NCI-H1105 treated with DMSO at 0.1 percent for 48 hours (cell line): ENCODE measurements at places on chromosomes 7 and 10.
A peak's percentile ranks its signal among the peaks of the same experiment; 100 is the strongest.

DNA sequence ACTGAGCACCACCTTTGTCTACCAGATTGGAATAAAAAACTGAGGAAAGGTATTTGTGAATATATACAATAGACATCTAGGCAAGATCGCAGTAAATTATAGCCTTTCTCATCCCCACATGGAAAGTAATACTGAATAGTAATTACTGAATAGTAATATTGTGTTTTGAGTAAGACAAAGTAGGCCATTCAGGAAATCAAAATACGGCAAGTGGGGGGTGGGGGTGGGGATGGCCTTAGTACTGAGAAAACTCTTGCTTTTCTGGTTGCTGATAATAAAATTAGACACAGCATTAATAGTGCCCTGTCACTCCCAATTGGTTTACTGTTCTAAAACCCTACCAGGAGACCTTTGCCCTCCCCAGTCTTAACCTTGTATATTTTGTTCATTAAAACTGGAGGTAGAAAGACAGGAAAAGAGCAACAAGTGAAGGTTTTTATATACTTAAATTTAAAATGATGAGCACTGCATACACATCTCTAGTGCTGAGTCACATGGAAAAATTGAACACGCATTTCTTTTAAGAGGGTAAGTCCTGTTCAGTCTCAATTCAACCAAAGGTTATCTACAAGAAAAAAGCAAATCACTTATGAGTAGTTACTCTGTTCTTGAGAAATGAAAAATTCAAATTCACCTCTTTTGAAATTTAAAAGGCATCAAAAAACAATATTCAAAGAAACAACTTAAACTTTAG is 65.6 kb downstream of the IGF2BP3 start:
- no peak for DNase-seq

GRCh38 chr7:74364061-74364460 is 74.9 kb downstream of the CLIP2 start:
- DNase-seq: no peak

- DNase-seq: peak; percentile 51
Observed at GRCh38 chr7:322111-322671, 32.2 kb downstream of the FOXL3 start.

DNA sequence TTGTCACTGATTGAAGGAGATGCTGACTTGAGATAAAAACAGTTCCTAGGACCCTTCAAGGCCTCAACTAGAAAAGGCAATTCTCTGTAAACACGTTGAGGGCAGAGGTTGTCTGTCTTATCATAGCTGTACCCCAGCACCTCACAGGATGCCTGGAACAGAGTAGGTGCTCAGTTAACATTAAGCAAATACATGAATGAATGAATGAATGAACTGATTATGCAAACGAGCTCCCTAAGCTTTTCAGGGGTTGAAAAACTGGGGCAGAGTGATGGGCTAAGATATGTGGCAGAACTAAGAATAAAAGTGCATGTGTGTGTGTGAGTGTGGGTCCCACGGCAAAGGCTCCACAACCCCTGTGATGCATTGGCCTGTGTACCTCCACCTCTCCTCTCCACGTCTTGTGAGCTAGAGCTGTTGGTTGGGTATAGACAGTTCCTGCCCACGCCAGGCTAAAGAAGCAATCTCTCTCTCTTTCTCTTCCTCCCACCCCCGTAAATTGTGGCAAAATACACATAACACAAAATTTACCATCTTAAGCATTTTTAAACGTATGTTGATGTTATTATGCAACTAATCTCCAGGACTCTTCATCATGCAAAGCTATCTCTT is 20.9 kb upstream of the SMC3 start:
- DNase-seq: no peak

- peak; percentile 9 for DNase-seq
Observed at GRCh38 chr7:149753375-149754233, 19.8 kb downstream of the ZNF467 start.

DNA sequence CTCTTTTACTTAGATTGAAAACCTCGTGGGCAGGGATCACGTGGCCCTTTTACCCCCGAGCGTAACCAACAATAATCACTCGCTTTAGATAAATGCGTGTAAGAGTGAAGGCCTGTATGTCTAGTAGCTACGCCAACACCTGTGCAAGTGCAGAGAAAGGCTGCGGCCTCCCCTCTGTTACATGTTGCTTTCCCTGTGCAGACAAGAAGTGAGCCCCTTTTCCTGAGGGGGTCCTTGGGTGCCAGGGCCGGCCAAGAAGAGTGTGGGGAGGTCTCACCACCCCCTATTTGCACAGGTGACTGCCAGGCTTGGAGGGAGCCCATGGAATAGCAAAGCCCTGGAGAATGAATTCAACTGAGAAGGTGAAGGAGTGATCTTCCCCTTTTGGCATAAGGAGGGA is 35.6 kb upstream of the CNPY1 start:
- DNase-seq: no peak

DNA sequence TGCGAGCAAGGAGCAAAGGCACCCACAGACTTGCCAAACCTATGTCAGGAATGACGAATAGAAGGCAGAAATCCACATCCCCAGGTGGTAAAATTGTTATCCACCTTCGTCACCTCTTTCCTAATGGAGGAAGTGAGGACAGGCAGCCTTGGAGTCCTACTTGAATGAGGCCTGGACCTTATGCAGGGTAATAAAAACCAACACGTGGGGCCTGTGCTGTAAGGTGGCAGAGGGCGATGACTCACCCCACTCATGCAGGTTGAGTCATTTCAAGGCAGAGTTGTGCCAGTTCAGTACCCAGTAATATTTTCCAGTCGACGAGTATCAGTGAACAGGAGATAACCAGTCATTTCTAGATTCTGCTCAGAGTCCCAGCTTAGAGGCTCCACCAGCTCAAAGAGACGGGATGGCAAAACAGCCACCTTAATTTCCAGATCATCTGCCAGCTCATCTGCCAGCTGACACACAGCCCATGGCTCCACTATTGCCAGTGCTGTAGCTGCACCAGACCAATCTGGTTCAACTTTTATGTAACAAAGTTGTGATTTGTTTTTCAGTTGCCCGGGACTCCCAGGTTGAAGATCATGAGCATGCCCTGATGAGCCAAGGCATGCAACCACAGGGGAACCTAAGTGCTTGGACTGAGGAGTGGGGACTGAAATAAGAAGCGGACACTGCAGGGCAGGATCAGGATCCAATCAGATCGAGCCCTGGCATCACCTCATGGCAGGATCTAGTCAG is 176.2 kb upstream of the ITGB1 start:
- no peak for DNase-seq

DNA sequence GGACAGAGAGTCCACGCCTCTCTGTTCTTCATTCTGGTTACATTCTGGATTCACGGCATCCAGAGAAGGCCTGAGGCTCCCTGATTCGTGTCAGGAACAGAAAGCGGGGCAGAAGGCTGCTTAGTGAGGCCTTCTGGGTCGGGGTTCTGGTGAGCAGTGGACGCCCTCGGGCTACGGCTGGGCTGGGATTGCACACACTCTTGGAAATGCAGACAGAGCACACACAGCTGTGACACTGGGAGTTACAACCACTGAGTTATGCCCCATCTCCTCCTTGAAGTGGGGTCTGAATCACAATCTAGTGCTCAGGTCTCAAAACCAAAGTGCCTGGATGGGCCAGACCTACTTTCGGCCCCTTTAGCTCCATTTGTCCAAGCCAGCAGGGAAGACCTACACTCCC is 156.9 kb upstream of the GDF10 start:
- DNase-seq: no peak

DNA sequence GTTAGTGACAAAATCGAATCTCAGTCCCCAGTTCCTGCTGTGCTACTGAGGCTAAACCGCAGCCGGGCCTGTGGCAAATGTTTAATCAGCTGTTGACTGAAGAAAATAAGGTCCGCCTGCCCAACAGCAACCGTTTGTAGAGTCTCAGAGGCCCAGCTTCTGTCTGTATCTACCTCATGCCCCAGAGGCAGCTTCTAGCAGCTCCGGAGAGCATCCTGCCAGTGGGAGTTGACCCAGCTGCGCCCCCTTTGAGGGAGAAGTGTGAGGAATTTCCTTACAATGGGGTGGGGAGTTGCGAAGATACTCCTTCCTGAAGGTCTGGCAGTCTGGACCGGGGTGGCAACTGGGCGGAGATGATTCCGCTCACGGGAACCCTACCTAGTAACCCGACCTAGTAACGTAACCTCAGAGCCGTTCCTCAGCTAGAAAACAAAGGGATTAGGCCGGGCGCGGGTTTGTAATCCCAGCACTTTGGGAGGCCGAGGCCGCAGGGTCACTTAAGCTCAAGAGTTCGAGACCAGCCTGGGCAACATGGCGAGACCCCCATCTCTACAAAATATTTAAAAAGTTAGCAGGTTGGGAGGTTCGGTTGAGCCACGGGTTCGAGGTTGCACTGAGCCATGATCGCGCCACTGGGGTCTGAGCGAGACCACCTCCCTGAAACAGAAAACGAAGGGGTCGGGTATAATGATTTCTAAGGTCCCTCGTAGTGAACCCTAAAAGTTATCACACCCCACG is 846 bp upstream of the ZNF775 start:
- DNase-seq: peak; percentile 77

GRCh38 chr10:71767420-71768035 is 5.8 kb downstream of the VSIR start:
- no peak for DNase-seq

DNA sequence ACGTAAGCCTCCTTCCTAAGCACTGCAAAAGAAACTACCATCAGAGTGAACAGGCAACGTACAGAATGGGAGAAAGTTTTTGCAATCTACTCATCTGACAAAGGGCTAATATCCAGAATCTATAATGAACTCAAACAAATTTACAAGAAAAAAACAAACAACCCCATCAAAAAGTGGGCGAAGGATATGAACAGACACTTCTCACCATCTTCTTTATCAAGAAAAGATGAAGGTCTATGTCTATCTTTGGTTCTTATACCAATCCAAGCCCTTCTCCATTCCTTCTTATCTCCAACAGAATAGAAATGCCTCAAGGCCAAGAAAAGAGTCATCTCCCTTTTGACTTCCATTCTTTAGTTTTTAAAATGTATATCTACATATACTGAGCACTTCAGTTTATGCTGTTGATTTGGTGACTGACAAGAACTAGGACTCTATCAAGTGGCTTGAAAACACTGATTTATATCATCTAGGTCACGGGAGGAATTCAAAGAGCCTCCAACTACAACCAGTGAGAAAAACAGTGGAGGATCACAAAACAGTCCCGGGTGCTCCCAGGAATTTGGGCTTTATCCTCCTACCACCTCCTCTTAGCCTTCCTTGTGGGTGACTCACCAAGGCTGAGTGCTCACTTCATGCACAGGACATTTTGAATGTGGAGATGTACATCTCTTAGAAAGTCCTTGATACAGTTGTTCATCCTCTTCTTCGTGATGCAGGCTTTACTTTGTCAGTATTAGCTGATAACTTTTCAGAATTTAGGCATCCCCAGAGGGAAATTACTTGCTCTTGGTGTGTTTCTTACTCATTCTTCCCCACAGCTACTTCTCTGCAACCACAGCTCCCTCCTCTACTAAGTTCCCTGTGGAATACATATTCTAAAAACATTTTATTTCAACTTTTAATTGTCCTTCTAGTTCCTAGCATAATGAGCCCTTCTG is 15.4 kb downstream of the TAS2R41 start:
- no peak for DNase-seq

- no peak for DNase-seq
Observed at GRCh38 chr10:23571884-23572283, 133.0 kb downstream of the OTUD1 start.

DNA sequence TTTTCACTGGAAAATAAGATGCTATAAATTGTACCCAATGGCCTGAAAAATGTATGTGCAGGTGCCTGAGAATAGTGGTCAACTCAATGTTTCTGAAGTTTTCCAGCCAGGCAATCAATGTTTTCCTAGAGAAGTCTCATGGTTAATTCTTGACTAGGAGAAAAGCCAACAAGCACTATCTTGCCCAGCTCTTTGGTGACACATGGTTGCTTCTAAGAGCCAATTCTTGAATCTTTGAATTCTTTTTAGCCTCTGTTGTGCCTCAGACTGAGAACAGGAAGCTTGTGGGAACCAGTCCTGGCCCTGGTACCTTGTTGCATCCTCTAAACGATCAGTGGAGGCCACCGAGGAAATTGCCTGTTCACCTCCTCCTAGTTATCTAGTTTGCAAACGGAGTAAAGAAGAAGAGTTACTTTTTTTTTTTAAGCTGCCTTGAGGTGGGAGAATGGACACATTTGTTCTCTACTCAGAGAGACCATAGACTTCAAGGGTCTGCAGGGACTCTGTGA is 144.0 kb upstream of the MKLN1 start:
- DNase-seq: no peak

GRCh38 chr10:11005725-11006427 is 11.8 kb upstream of the CELF2 start:
- DNase-seq: no peak

GRCh38 chr7:1593091-1593866 is 23.4 kb upstream of the PSMG3 start:
- no peak for DNase-seq

GRCh38 chr10:122140941-122141623 is 130.0 kb upstream of the BTBD16 start:
- no peak for DNase-seq

DNA sequence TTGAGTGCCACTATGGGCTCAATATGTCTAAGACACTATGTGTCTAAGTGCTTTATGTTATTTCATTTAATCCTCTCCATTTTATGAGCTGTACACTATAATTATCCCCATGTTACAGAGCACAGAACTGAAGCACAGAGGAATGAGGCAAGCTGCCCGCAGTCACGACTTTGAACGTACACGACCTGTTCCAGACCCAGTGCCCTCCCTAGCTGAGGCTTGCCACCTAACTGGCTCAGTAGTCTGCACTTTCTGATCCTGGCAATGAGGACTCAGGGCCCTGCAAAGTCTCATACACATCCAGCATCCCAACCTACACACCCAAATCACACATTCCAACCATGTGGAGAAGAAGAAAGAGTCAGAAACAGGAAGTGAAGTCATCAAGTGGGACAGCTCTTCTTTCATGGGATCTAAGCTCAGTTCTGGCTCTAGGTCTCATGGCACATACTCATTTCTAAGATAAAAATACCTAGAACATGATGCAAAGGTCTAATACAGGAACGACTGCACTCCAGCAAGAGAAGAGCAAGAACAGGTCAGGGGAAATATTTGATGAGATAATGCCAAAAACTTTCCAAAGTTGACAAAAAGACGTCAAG is 42.4 kb upstream of the DDC start:
- DNase-seq: no peak

- DNase-seq: no peak
Observed at GRCh38 chr7:133395551-133395950, 142.7 kb downstream of the EXOC4 start.

DNA sequence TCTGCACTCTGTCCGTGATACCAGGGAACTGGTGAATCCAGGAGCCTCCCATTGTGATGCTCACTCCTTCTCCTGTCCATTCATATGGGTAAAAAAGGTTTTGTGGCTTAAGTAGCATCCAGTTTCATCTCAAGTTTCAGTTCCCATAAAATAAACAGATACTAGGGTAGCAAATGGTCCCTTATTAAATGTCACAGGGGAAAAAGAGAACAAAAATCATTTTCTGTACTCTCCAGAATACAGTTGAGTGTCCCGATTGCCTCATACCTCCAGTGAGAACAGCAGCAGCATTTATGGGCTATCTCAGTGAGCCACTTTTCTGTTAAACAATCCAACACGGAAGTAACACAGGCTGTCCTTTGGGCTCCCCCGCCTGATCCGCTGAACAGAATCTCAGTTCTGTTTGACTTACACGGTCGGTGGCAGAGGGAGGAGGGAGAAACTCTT is 179.6 kb downstream of the CELF2 start:
- DNase-seq: no peak
